Amniotic stem cell (primary cell): ENCODE measurements at places on chromosomes 2 and 18.

DNA sequence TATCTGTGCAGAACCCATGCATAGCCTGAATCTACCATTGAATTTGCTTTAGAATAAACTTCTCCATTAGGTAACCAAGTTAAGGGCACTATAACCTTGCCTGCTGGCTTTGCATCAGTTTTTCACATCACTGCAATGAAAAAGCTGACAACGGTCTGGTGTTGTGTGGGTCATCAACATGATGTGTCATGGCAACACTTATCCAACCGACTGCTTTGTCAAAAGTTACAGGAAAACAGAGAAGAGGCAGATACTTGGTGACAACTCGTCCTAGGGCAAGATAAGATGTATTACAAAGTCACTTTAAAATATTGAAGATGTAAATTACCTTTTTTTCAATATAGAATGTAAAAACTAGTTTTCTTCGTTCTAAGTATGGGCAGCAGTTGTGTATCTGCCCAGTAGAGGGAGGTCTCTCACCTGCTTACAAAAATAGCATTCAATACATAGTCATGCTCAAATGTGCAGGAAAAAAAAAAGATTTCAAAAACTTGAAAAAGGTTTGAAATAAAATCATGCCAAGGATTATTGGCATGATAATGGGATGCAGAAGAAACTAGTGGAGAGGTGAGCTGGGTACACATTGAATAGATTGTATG lies 96.3 kb downstream of the EVA1A start:
- no peak for DNase-seq

GRCh38 chr18:62187543-62188510 lies 772 bp downstream of the RELCH start:
- DNase-seq, result no peak

DNA sequence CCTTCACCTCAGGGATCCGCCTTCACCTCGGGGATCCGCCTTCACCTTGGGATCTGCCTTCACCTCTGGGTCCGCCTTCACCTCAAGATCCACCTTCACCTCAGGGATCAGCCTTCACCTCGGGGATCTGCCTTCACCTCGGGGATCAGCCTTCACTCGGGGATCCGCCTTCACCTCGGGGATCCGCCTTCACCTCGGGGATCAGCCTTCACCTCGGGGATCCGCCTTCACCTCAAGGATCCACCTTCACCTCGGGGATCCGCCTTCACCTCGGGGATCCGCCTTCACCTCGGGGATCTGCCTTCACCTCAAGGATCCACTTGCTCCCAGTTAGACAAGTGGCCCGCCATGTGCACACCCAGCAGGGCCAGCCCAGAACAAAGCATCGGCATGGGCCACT lies 7.3 kb downstream of the KIF1A start:
- DNase-seq, result no peak

GRCh38 chr18:79875531-79875919 lies 75.9 kb downstream of the SLC66A2 start:
- no peak for DNase-seq

DNA sequence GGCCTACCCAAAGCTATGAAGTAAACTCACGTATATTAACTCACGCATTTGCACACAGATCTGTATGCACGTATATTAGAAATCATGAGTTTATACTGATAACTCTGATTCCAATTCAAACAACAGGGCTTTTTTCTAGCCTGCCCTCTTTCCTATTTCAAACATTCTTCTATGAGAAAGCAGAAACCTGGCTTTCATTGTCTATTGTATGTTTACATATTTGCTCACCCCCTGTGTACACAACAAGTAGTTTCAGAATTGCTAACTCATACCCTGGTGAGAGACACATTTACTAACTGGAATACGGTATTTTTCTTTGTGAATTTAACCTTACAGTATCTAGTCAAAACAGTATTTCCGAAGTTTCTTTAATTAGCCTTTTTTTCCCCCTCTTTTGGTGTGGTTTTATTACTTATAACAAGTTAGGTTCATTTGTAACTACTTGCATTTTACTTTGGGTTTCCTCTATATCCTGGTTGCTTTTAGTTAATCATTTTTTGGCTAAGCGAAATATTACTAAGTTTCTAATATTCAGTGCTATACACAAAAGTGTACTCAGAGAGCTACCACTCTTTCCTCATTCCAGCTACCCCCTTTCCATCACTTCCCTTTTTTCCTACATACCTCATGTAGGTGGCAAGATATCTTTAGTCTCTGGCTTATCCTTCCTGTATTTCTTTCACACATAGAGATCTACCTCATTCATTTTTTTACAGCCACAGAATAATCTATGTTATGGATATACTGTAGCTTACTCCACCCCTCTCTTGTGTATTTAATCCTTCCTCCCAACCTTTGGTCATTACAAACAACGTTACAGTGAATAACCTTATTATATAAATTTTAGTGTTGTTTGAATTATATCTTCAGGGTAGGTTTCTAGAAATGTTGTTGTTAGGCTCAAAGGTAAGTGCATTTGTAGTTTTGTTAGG lies 112.7 kb upstream of the BCL2L11 start:
- DNase-seq, result no peak
